Posterior cingulate gyrus (tissue), 11 donors: ENCODE measurements at places on chromosomes 3 and 15.

DNA sequence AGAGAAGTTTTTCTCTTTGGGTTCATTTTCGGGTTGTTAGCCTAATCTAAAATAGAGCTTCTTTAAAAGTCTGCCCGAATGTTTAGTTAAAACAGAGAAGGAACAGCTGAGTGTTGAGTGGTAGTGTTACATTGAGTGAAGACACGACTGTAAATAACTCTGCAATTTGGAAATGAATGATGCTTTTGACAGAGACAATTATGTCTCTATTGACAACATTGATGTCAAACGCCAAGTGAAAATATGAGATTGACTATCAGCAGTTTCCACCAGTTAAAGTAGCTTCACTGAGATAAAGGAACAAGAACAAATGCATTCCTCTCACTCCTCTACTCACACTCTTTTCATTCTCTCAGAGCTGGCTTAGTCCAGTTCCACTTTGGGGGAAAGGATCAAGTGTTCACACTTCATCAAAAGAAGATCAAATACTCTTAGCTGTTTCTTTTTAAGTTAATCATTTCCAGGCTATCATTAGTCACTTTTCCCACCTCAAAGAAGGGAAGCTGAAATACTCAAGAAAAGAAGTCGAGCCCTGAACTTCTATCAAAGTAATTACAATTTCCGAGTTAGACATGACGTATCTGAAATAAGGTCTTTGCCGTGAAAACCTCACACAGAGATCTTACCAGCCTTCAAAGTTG is 399.1 kb upstream of the DPH6 start:
- no peak for DNase-seq

DNA sequence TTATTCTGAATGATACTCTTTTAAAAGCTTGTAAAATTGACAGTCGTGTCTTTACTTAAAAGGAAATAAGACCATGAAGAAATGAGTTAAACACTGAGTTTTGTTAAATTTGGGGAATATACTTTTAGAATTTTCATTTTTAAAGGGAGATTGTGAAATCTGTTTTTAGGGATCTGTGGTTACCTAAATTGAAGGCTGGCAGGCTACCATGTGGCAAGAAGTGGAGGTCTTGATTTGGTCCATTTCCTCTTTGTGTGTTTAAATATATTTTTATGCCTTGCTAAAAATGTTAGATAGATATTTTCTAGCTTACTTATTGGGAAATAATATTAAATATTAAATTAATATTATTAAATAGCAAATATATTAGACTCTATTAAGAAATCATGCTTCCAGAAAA is 36.6 kb upstream of the SLC22A13 start:
- DNase-seq, result no peak

GRCh38 chr3:127676456-127676855 is 3.7 kb downstream of the ABTB1 start:
- DNase-seq, result no peak

GRCh38 chr3:52231502-52232278 is 6.2 kb upstream of the TLR9 start:
- DNase-seq, result no peak

GRCh38 chr3:164479978-164480377 is 598.3 kb downstream of the SI start:
- no peak for DNase-seq

DNA sequence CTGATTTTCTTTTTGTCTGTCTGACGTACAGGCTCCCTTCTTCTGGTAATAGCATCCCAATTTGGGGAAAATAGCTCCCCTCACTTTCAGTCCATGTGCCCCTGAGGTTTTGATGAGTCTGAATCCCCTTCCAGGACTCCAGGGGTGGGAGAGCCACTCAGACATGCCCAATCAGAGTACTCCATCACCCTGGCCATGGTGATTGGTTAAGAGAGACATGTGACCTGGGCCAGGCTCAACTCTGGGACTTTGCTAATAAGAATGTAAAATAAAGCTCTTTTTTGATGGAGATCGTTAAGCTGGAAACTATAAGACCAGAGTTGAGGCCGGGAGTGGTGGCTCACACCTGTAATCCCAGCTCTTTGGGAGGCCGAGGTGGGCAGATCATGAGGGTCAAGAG is 9.2 kb upstream of the MEF2A start:
- DNase-seq, result no peak

DNA sequence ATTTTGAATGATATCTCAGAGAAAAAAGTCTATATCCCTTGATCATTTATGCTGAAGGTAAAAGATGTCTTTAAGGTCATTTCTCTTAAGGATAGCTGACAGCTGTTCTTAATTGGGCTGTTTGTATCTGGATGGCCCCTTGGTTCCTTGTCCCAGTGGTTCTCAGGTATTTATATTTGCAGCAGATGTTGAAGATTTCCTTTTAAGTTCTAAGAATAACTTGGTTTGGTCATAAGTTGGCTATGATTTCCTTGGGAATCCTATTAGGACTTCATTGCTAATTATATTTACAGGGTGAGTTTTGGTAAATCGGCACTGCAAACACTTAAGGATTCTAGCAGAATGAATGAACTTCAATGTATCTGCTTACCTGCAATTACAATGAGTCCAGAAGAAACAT is 460.4 kb upstream of the SGO1 start:
- DNase-seq, result no peak

- DNase-seq, result no peak
These were observed 4.0 kb upstream of the PARP6 start for GRCh38 chr15:72276326-72276700.

DNA sequence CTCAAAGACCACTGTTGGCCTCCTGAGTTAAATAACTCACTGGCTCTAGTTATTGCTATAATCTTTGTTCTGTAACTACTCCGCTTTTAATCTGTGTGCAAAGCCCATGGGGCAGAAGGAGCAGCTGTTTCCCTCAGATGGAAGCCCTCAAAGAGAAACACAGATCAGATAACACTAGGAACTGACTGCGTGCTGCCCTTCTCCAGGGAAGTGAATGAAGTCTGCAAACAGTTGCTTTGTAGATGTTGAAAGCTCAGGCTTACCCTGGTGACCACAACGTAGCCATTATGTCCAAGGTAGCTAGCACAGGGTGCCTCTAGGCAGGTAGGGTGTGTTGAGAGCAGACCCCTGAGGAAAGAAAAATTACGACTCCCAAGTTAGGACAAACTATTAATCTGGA is 152.3 kb upstream of the STAC start:
- DNase-seq, result no peak

DNA sequence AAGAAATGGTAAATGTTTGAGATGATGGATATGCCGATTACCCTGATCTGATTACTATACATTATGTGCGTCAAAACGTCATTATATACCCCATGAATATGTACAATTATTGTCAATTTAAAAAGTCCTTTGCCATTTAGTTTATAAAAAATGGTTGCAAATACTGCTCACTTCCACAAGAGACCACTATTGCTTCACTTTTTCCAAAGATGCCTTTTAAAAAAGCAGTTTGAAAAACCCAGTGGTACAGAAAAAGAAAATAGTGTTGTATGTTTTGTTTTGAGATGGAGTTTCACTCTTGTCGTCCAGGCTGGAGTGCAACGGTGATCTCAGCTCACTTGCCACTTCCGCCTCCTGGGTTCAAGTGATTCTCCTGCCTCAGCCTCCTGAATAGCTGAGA is 39.3 kb downstream of the EDEM1 start:
- DNase-seq, result no peak

DNA sequence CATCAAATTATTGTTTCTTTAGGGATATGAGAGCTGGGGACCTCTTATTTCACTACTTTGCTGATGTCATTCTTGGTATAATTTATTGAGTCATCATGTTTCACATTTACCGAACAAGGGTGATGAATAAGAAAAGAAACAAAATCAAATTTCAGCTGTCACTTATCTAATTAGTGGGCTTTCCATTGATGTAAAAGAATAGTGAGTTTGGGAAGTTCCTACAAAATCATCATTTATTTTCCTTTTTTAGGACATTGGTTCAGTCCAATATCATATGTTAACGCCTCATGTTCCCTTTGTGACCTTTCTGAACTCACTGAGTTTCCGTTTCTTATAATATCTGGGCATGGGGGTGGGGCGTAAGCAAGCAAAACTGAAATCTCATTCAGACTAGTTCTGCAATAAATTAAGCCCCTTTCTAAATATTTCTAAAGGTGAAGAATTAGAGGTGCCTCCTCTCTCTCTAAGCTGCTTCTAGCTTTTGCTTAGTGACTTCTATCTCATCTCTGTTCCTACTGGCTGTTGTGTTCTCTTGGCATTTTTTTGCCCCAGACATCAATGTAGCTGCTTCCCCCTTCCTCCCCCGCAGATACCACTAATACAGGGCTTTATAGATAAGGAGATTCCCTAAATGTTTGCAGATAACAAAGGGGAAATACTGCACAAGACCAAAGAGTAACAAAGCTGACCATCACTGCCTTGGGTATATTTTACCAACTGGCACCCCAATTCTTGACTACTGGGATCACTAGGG is 238.0 kb upstream of the CTNNB1 start:
- DNase-seq, result no peak
